ENCODE measurements at places on chromosomes 6 and 20.

DNA sequence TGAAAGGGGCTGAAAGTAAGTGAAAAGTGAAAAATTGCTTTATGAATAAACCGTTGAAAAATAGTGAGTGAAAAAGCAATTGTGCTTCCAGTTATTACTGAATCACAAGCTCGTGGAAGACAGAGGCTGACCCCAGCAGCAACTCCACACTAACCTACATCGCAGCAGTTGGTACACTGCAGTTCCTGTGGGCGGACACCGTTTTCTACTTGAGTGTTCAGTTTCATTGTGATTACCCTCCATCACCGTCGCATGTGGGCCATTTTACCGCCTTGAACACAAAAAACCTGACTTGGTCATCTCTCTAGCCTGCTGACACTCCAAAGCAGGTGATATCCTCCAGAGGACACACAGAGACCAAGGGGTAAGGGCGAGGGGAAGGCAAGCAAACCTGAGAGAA is 28.4 kb downstream of the PRDM1 start:
- no peak for DNase-seq

GRCh38 chr20:8946036-8946940 is 122.6 kb upstream of the PLCB4 start:
- DNase-seq = no peak

- DNase-seq = no peak
Measured at GRCh38 chr6:88749849-88750248, 213.6 kb downstream of the RNGTT start.

DNA sequence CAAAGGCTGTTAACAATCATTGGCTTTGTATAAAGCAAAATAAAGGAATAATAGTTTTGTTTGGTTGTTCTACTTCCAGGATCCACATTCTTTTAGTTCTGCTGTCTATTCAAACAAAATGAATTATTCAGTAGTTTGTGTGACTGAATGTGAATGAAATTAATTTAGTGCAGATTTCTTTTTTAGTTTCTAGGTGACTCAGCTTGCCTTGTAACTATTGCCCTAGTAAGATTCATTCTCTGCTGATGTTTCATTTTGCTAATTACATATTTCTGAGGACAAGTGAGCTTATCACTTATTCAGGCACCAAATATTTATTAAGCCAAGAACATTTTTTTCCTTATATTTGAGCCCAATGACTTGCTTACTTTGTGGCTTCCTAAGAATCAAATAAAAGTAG is 46.5 kb upstream of the RIPOR2 start:
- DNase-seq = no peak

DNA sequence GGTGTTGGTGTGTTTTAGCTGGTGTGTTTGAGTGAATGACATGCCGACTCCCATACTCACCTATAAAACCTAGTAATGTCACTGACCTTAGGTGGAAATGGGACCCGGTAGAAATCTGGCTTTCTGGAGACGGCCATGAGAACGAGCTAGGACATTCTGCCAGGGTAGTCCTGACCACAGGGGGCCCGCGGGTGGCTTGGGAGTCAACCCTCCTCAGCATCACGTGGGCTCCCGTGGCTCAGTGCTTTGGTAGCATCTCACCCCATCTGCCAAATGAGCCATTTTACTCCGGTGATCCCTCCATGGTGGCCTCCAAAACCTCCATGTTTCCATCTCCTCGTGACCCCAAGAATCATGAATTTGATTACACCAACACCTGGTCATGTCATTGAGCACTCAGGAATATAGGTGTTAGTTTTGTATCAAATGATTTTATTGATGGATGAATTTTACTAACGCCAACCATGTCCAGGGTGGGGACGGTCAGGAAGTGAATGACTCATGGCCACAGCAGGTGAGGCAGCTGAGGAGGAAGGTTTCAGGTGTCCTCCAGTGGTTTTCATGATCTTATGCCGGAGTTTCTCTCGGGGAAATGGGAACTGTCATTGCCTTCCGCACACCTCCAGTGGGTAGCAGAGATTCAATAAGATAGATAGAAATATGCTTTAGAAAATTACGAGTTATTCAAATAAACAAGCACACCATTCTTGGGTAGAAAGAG is 195.0 kb downstream of the SYNDIG1 start:
- no peak for DNase-seq

- DNase-seq = no peak
Measured at GRCh38 chr6:11653028-11653583, 115.6 kb downstream of the TMEM170B start.

- no peak for DNase-seq
Measured at GRCh38 chr6:170434821-170435155, 118.3 kb downstream of the PSMB1 start.

DNA sequence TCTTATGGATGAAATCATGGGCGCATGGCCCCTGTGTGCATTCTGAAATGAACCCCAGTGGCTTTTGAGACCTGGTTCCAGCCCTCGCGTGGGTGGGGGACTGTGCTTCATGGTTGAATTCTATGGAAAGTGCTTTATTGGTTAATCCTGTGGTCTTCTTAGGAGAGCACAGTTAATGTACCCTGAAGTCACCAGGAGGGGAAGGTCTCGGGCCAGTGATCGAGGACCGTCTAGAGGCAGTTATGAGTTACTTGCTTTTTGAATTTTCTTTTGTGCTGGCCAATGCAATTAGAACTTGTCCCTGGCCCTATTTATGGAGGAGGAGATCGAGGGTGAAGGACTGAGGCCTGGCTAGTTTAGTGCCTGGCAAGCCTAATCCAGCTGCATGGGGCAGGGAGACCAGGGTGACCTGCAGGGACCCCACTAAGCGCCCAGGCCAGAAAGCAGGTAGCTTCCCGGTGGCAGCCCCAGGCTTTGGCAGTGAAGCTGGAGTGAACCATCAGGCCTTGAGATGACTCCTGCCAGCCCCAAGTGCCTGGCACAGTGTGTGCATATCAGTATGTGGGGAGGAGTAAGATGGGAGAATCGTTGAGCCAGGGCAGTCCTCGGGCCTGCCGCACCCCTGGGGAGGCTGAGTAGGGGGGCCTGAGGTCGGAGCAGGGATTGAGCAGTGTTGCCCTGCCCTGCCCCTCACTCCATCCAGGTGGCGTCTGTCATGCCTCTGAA is 144.6 kb upstream of the RNF24 start:
- no peak for DNase-seq

GRCh38 chr20:3889489-3890397 is 556 bp downstream of the PANK2 start:
- peak; percentile 17 for DNase-seq

DNA sequence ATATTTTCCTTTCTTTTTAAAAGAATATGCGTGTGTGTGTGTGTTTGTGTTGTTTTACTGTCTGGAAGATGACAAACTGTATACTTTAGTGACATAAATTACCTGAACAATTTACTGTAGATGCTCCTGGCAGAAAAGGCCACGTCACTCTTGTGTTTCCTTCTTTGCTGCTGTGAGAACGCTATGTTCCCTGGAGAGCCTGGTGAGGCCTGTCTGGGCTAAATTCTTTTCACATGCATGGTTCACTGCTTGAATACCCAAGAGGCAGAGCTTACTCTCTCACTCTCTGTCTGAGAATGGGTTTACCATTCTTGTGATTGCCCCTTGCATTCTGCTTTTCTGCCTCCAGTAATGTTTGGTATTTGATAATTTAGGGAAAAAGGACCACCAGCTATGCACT is 64.3 kb downstream of the EDN1 start:
- DNase-seq = no peak

DNA sequence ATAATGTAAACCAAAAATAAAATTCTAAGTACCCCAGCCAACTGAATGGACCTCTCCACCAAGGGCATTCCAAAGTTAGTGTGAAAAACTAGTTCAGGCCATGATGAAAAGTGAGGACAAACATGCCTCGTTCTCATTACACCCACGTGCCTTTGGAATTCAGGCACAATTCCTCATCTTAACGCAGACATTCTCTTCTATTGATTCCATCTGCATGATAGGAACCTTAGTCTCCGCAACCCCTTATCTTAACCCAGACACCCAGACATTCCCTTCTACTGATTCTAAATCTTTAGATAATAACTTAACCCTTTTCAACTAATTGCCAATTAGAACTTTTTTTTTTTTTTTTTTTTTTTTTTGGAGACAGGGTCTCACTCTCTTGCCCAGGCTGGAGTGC is 7.6 kb upstream of the SERPINB6 start:
- DNase-seq = no peak

- no peak for DNase-seq
Measured at GRCh38 chr6:5942591-5942990, 64.1 kb downstream of the NRN1 start.

- DNase-seq = no peak
Measured at GRCh38 chr20:4369798-4370124, 351.9 kb upstream of the PRND start.

DNA sequence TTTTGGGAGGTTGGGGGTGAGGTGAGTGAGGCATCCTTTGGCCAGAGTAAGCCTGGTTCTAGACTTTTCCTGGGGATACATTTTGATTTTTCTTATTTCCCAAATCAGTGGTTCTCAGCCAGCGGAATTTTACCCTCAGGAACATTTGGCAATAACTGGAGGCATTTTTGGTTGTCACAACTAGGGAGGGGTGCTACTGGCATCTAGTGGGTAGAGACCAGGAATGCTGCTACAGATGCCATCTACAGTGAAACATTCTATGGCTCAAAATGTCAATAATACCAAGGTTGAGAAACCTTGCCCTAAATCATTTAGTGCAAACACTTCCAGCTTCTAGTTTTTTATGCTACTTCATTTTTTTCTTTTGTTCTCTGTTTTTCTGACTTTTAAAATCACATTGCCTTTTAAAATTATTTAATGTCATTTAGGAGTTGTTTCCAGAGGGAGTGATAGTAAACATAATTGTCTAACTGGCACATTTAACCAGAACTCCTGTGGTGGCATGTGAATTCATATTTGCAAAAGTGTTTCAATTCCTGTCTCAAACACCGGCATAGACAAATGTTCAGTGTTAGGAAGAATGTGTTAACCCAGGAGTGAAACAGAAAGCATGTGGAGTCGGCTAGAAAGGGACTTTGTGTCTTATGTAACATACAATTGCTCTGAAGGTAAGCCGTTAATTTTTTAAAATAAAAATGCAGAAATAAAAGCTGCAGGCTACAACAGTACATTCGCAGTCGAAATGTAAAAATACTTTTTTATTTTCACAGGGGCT is 59.0 kb downstream of the QRSL1 start:
- DNase-seq = no peak
